Stimulated activated CD8-positive, alpha-beta memory T cell treated with anti-CD3 and anti-CD28 coated beads, Interleukin-12 subunit alpha, Interleukin-12 subunit beta, amount 100 ng/mL, for 1 hour (primary cell): ENCODE measurements at places on chromosomes 4 and X.

DNA sequence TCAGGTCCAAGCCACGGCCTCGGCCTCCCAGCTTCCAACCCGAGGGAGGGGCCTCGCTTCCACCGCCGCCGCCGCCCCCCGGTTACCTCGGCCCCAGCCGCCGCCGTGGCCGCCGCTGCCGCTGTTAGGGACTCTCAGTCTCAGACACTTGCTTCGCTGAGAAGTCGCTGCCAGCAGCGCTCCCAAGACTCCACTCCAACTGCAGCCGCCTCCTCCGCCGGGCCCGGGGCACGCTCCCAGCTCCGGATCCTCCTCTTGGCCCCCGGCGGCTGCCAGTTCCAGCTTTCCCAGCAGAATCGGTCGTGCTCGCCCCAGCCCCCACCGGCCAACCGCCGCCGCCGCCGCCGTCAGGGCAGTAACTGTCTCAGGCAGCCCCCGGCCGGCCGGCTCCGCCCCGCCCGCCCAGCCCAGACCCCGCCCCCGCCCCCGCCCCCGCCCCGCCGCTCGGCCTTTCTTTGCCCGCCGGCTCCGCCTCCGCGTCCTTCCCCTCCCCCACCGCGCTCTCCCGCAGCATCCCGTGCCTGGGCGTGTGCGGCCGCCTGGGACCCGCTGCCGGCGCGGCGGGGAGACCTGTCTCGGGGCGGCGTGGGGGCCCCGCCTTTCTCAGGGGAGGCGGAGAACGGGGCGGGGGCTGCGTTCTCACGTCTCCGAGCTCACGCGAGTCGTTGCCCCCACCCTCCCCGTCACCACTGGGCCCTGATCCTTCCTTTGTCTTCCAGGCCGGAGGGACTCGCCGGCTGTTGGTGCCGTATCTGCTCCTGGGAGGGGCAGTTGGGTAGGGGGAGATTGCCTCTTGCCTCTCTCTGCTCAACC, at the start of gene ANKRD50:
Gene ANKRD50 (minus strand): TSS at position 361 of the 813 bp plus-strand sequence. CDS start 2,221 bp downstream, outside the sequence.
- peak; percentile 19 for DNase-seq

DNA sequence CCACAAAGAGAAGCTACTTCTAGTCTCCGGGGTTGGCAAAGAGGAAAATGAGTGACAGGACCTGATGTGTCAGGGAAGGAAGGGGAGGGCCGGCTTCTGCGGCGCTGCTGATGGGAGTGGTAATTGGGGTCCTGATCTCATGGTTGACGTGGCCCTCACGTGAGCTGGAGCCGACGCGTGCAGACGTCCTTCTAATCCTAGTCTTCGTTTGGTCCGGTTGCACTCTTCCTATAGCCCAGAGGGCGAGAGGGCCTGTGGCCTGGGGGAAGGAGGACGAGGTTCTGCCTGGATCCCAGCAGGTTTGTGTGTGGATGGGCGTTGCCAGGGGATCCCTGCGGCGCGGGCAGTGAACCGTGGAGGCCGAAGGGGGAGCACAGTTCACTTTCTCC, at the start of gene ARMCX1:
Gene ARMCX1 (plus strand): TSS at position 186 of the 389 bp plus-strand sequence. CDS start 2,384 bp downstream, outside the sequence.
- DNase-seq, result peak; percentile 0

GRCh38 chr4:56633486-56633885, 47.6 kb downstream of the HOPX start:
- DNase-seq, result no peak

- DNase-seq, result no peak
These were observed 1480.3 kb downstream of the C4orf33 start for GRCh38 chr4:130576218-130576617.

GRCh38 chrX:17414839-17415238, 39.8 kb downstream of the NHS start:
- no peak for DNase-seq

GRCh38 chrX:16852617-16853179, 17.5 kb downstream of the RBBP7 start:
- DNase-seq, result no peak

GRCh38 chr4:663438-664428, 10.3 kb downstream of the ATP5ME start:
- DNase-seq, result peak; percentile 59

DNA sequence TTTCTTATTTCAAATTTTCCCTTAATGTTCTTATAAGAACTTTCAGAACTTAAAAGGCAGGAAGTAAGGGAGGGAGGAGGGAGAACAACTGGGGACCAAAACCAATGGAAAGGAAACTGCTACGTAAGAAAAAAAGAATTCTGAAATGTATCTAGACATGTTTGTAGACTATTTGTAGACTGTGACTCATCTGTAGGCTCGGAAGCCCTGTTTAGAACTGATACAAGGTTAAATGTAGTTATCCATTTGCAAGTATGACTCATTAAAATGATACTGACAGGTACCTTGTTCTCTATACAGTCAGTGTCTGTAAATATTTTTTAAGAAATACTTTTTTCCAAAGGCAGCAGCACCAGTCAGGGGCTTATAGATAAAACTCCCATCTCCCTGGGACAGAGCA, 202.0 kb downstream of the DHX15 start:
- no peak for DNase-seq

- no peak for DNase-seq
These were observed 62.4 kb downstream of the JADE1 start for GRCh38 chr4:128871948-128872347.

DNA sequence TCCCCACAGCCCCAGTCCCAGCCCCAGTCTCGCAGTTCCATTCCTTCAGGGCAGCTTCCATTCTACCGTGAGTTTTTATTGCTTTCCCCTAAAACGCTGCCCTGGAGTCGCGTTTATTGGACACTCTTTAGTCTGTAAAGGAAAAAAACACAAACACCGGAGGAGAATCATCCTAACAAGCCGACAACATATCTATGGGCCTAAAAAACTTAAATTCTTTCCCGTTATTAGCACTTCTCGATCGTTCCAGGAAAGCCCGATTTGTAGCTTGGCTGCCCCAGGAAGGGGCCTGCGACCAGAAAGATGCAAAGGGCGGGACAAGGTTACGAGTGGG, 178.5 kb downstream of the CBR4 start:
- DNase-seq, result no peak

GRCh38 chrX:24990535-24990934, 25.2 kb downstream of the ARX start:
- no peak for DNase-seq

DNA sequence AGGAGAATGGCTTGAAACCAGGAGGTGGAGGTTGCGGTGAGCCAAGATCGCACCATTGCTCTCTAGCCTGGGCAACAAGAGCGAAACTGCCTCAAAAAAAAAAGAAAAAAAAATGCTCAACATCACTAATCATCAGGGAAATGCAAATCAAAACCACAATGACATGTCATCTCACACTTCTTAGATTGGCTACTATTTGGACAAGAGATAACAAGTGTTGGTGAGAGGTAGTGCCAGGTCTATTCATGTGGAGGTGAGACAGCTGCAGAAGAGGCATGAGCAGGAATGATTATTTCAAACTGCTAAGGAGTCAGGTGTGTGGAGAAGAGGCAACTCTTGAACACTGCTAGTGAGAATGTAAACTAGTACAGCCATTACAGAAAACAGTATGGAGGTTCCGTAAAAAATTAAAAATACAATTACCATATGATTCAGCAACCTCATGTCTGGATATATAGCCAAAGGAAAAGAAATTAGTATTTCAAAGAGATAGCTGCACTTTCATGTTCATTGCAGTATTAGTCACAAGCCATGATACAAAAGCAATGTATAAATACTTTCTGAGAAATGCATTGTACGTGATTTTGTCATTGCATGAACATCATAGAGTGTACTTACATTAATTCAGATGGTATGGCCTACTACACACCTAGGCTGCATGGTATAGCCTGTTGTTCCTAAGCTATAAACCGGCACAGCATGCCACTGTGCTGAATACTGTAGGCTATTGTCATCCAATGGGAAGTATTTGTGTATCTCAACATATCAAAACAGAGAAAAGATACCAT, 75.3 kb downstream of the TMEM144 start:
- DNase-seq, result no peak

- no peak for DNase-seq
These were observed 116.7 kb downstream of the KLHL8 start for GRCh38 chr4:87103691-87104187.

- no peak for DNase-seq
These were observed 97.3 kb downstream of the HDAC8 start for GRCh38 chrX:72475338-72475737.

DNA sequence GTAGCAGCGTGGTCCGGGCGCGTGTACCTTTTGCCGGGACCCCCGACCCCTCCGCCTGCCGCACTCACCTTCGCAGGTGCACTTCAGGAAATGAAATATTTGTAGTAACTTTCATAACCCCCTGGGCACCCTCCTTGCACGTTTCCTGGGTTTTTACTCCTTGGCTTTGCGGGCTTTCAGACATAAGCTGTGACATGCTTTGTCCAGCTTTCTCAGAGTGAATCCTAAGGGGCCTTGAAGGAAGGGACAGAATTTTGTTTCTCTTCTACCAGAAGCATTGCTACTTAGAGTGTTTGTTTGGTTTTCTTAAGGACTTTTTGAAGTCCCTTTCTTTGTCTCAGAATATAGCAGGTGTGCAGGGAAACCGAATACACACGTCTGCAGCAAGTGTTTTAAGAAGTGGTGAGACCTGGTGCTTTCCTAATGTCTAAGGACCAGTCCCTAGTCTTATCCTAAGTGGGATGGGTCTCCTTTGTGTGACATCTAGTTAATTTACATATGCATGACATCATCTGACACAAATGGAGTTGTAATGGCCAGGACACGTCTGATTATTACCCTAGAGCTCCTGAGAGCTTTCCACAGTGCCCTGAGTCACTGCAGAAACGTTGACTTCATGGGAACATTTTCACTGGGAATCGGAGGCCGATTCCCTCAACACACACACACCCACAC, 1.3 kb downstream of the FAM149A start:
- DNase-seq, result no peak

GRCh38 chr4:158170691-158171561, 1.9 kb downstream of the GASK1B start:
- DNase-seq, result no peak

GRCh38 chr4:472881-473569, 25.9 kb downstream of the ZNF721 start:
- DNase-seq, result no peak

- no peak for DNase-seq
These were observed 47.3 kb downstream of the SETD7 start for GRCh38 chr4:139508581-139509237.

- no peak for DNase-seq
These were observed 867 bp downstream of the TIFA start for GRCh38 chr4:112284662-112285411.

DNA sequence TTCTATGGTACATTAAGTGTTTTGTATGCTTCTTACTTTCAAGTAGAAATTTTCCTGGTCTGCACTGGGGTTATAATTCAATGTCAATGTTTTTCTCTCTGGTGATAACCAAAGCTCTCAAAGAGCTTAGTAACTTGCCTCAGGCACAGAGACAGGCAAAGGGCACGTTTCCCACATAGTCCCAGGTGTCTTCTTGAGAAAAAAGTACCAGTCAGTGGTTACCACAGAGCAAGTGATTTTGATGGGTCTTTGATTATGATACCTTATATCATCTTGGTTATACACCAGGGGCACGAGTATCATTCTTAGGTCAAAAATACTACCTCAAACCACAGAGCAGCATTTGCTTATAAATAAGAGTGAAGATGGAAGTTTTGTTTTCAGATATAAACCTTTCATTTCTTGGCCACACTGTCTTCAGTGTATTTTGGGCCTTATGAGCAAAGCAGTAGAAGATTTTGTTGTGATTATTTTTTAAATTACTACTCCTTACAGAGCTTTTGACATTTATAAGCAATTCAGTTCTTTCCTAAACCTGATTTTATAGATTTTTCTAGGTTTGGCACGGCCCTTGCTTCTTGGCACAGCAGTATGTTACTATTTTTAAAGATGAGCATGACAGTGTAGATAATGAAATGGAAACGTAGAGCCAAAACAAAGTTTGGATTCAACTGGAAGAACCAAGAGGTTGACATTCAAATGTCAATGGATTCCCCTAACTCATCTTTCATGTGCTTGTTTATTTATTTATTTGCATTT, 85.3 kb upstream of the TLL1 start:
- no peak for DNase-seq

DNA sequence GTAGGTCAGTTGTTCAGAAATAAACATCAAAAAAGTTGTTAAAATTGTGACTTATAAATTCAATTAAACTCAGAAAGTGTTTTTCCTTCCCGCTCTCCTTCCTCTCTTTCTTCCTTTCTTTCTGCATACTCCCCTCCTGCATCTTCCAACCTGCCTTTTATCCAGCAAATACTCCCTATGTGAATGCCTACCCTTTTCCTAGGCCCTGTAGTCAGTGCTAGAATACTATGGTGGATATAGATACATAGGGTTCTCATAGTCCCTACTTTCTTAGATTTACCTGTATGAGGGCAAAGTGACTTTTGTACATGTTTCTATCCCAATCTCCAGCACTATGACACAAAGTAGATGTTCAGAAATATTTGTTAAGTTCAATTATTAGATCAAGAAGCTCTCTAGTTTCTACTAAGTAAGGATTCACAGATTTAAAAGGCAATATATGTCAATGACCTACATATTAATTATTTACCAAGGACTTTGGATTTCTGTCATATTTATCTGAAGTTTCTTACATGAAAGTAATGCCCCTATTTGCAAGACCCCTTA, 732 bp downstream of the SULT1E1 start:
- no peak for DNase-seq

- DNase-seq, result no peak
These were observed 6.7 kb upstream of the CD38 start for GRCh38 chr4:15771216-15772058.

DNA sequence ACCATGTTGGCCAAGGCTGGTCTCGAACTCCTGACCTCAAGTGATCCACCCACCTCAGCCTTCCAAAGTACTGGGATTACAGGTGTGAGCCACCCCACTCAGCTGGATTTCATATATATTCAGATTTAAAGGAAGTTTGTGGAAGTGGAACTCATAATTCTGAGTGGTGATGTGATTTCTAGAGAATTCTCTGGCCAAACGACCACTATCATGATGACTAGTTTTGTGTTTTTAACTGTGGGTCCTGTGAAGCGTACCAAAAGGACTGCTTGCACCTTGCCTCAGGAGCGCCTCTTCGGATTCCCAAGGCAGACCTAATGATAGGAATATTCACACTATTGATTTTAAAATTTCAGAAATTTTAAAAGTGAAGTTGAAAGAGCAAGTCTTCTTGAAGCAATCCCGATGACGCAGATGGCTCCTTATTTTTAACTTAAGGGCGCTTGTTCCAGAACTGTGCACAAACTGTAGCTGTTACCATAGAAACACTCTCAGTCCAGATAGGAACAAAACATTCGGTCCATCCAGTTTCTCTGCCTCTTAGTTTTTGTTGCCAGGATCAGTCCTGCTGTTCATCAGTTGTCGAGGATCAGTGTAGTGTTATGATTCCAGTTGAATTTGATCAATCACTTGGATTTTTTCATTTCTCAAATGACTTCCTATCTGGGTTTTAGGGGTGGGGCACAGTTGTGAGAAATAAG, 51.7 kb upstream of the CLCN4 start:
- DNase-seq, result no peak

GRCh38 chr4:13640149-13640940, 12.8 kb upstream of the BOD1L1 start:
- DNase-seq, result no peak

DNA sequence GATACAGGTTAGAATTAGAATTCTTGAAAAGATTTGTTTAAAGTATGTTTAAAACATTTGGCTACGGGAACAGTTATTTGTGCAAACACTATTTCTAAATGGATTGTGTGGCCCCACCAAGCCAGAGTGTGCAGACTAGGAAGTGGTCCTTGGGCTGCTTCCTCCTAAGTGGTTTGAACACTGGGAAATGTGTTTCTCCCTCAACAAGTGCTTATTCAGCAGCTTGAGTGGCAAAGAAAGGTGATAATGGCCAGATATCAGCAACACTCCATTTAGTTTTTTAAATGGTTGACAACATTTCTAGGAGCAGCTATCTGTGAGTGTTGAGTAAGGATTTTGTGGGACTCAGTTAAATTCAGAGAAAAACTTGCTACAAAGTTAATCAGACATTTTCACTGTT, 141.4 kb upstream of the LNX1 start:
- DNase-seq, result no peak

GRCh38 chrX:101368800-101369199, 17.2 kb downstream of the BTK start:
- DNase-seq, result no peak
